NCI-H774 (cell line): ENCODE measurements at places on chromosomes 7 and 10.
A peak's percentile ranks its signal among the peaks of the same experiment; 100 is the strongest.

GRCh38 chr7:135575296-135575695, 17.6 kb downstream of the NUP205 start:
- no peak for DNase-seq

- DNase-seq = no peak
Observed at GRCh38 chr7:126805351-126805750, 447.4 kb downstream of the GRM8 start.

DNA sequence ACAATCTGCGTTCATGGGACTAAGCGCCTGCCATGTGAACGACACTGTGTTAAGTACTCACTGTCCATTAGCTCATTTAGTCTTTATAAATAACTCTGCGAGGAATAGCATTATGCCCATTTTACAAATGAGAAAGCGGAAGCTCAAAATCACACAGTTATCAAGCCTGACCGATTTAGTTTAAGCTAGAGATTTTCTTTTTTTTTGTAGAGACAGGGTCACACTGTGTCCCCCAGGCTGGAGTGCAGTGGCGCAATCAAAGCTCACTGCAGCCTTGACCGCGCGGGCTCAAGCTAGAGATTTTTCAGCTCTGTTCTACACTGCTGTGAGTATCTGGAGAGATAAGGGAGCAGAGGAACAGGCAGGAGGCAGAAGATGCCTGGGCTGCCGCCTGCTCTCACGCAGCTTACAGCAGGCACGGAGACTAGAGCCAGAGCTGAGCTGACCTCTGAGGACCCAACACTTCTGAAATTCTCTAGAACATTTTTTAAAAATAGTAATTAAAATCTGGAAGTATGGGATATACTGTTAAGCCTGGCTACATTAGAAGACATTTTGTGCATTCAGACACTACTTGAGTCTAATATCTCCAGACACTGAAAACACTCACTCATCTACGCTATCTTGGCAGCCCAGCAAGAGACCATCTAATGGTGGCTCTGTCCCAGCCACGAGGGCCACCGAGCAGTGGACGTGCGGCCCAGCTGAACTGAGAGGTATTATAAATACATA, 38.7 kb downstream of the GNA12 start:
- DNase-seq = no peak

GRCh38 chr7:139245401-139245800, 14.4 kb downstream of the UBN2 start:
- no peak for DNase-seq

GRCh38 chr10:77879065-77879464, 47.5 kb downstream of the DLG5 start:
- DNase-seq = no peak

DNA sequence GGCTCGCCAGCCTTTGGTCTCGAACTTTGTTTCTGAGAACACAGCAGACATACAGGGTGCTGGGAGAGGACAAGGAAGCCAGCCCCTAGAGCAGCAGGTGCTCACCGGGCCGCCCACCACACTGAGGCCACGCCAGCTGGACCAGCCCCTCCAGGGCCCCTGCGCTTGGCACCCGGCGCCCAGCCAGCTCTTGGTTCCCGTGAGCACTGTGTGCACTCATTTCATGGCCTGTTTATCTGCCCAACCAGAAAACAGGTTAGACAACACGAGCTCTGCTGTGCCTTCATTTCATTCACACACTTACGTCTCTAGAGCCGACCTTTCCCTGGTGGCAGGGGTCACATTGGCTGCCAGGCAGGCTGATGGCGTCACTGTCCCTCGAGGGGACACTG, 104.0 kb downstream of the CYTH3 start:
- DNase-seq = no peak

DNA sequence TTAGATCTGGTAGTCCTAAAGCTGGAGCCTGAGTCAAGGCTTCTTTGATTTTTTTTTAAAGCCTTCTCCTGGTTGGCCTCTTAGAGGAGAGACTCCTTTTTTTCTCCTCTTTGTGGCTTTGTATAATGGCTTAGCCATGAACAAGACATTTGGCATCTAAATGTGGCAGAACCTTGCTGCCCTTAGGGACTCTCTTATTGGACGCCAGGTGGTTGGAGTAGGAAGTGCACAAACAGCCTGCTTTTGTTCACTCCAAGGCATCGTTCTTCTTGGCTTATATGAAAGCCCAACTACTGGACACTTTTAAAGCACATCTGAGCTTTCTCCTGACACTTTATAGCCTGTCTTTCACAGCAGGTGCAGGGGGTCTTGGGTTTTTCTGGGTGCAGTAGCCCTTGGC, 25.0 kb downstream of the ZPBP start:
- peak; percentile 46 for DNase-seq

DNA sequence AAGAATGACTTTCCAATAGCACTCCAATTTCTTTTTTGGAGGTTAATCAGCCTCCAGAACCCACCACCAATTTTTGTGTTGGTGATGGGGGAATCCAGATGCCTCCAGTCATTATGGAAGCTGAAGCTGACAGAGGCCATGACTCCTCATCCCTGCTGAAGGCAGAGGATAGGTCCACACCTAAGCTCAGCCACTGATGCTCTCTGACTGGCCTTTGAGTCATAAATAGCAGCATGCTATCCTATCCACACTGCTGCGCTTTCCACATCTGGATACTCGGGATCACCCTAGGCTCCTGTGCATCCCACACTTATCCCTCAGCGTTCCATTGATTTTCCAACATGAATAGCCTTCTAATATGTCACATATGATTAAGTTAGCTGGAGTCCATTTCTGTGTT, 124.2 kb downstream of the TES start:
- no peak for DNase-seq

- no peak for DNase-seq
Observed at GRCh38 chr10:74335501-74335900, 184.5 kb downstream of the ADK start.

GRCh38 chr10:28202941-28203352, 99.9 kb downstream of the MPP7 start:
- no peak for DNase-seq

GRCh38 chr10:118922226-118922625, 107.3 kb upstream of the NANOS1 start:
- no peak for DNase-seq

DNA sequence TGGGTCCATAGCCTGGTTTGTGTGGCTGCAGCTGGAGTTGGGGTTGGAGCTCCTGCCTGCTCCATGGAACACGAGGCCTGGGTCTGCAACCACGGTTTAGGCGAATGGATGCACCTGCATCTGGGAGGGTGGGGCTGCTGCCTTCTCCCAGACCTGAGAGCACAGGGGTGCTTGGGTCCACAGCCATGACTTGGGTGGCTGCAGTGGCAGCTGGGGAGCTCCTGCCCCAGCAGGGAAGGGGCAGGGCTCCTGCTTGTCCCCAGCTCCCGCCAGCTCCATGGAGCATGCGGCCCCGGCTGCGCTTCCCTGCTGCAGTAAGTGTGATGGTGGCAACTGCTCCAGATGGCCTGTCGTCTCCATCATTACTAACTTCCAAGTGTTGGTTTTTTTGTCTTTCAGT, 571.1 kb upstream of the LRRN3 start:
- no peak for DNase-seq

DNA sequence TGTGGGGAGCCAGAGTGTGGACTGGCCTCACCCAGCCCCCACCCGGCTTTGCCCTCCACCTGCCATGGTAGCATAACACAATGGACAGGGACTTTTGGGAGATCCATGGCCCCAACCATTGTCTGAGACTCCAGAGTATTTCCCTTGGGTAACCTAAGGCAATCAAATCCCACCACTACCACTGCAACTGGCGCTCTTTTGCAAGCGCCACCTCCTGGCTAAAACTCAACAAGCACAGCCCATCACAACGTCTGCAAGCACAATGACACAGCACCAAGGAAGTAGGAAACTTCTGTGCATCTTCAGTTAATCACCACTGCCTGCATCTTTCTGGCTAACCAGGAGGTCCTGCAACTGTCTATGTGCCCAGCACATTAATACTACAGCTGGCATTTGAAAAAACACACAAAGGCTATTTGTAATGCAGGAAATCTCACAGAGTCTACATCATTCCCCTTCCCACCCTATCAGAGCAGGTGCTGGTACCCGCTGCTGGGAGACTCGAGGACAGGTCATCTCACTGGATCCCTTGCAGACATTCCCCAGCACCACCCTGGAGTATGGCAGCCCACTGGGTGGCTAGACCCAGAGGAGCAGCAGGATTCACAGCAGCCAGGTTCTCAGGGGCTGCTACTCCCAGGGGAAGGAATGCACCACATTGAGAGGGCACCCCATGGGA, 27.7 kb downstream of the ANKRD26 start:
- DNase-seq = no peak

DNA sequence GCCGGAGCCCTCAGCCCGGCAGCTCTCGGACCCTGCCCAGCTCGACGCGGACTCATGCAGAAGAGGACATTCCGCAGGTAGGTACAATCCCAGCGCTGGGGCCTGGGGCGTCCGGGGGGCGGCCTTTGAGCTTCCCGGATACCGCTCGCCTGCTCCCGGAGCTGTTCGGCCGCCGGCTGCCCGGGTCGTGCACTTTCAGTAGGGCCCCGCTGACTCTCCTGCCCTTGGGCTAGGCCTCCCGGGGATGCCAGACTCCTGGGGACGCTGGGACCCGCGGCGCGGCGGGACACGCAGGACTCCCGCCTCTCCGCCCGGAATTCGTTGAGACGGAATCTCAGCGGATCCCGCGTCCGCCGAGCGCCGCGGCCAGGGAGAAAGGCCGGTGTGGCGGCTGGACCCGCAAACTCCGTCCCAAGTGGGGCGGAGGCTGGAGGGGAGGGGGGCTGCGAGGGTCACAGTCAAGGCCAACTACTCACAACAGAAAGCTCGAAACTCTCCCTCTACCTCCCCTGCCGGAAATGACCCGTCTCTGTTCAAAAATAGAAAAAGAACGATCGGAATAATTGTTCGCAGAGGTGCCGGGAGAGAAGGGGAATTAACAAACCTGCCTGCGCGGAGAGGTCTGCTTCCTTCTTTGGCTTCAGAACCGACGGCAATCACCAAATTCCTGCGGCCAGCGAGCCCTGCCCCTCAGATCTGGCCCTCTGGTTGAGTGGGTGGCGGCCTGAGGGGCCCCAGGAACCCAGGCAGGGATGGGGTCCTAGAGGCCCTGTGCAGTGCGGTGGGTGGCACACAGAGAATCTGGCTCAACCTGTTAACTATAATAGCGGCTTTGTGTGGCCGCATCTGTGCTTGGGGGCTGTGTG, 9.2 kb downstream of the TLX1 start:
- DNase-seq = no peak

GRCh38 chr10:110919971-110920881, 822 bp downstream of the SHOC2 start:
- DNase-seq = no peak

DNA sequence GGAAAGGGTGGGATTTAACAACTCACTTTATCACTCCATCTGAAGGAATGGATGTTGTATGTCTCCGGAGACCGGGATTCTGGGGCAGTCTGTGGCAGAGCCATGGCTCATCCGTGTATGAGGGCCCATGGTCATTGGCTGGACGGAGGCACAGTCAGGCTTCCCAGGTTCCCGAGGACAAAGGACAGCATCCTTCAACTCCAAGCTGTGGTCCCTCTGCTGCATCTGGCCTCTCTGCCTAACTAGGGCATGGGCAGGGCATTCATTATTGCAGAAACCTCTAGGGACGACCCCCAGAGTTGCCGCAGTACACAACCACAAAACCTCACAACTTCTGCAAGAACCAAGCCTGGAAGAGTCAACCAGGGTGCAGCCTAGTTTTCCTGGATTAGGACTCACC, 525.2 kb downstream of the GLRX3 start:
- DNase-seq = no peak

DNA sequence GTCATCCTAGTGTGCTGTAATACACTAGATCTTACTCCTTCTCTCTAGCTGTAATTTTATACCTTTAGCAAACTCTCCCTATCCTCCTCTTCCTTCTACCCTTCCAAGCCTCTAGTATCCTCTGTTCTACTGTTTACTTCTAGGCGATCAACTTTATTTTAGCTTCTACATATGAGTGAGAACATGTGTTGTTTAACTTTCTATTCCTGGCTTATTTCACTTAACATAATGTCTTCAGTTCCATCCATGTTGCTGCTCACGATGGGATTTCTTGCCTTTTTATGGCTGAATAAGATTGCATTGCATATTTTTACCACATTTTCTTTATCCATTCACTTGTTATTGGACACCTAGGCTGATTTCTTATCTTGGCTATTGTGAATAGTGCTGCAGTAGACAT, 318.6 kb downstream of the MALRD1 start:
- no peak for DNase-seq
